T47D (cell line): ENCODE measurements at places on chromosomes 7 and 10.

- DNase-seq, result no peak
Observed at GRCh38 chr7:26065652-26066051, 86.3 kb upstream of the NFE2L3 start.

DNA sequence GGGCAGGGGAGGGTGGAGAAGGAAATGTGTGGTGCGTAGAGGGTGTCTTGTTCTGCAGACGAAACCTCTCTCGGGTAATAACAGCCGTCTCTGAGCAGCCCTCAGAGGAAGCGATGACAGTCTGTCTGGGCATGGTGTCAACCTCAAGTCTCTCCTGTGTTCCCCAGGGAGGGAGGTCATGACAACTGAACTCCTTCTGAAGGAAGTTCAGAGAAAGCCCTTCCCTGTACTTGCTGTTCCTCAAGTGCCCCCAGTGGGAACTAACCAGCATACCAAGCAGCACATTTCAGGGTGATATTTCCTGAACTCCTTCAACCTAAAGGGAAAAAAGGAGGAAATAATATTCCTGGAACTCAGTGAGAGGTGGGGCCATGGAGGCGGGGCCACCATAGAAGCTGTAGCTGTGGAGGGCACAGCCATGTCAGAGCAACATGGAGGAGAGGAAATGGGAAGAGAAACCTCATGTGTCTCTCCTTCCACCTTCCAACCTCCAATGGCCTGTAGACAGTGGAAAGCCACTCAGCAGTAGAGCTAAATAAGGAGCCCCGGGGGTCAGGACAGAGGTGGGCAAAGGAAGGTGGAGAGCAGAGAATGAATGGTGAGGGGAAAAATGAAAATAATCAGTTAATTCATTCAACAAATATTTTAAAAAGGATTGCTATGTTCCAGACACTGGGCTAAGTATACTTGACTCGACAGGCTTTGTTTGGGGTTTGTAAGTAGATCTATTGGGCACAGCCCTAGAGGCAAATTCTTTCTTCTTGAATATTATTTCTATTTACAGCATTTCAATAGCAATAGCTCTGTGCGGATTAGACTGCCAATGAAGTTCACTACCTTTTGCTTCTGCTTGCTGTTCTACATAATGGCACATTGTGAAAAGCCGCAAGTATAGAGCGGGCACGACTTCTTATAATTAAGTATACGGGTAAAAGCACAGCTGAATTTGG, 61.0 kb upstream of the AOAH start:
- no peak for DNase-seq

GRCh38 chr10:132310701-132311337, 3.1 kb upstream of the STK32C start:
- DNase-seq, result no peak

- DNase-seq, result no peak
Observed at GRCh38 chr7:131355917-131356777, 28.5 kb downstream of the MKLN1 start.

DNA sequence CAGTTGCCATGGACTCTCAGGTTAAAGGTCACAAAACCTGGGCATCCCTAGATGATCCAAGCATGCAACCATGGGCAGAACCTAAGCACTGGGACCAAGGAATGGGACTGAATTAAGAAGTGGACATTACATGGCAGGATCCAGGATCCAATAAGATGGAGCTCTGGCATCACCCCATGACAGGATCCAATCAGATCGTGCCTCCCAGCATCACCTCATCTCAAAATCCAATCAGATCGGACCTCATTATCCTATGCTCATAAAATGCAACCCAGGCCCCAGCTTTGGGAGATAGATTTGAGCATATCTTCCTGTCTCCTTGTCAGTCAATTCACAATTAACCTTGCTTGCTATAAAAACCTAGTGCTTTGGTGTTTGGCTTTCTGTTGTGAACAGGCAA, 616.1 kb downstream of the PARD3 start:
- no peak for DNase-seq

- no peak for DNase-seq
Observed at GRCh38 chr10:116538456-116538855, 7.3 kb upstream of the PNLIP start.

- DNase-seq, result no peak
Observed at GRCh38 chr7:130346177-130346905, 1.7 kb downstream of the CPA5 start.

- peak; percentile 86 for DNase-seq
Observed at GRCh38 chr10:73848821-73849489, 25.4 kb downstream of the CAMK2G start.

DNA sequence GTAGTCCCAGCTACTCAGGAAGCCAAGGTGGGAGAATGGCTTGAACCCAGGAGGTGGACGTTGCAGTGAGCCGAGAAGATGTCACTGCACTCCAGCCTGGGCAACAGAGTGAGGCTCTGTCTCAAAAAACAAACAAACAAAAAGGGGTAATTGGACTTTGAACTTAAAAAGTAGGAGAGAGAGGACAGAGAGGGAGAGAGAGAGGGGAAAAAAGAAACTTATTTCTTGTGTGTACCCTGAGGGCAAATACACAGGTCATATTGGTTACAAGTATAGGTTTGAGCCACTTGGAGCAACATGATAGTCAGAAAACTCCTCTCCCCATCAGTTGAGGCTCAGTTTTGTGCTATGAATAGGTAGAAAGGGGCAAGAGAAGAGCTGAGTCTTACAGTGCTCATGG, 42.8 kb upstream of the CCDC7 start:
- DNase-seq, result no peak

DNA sequence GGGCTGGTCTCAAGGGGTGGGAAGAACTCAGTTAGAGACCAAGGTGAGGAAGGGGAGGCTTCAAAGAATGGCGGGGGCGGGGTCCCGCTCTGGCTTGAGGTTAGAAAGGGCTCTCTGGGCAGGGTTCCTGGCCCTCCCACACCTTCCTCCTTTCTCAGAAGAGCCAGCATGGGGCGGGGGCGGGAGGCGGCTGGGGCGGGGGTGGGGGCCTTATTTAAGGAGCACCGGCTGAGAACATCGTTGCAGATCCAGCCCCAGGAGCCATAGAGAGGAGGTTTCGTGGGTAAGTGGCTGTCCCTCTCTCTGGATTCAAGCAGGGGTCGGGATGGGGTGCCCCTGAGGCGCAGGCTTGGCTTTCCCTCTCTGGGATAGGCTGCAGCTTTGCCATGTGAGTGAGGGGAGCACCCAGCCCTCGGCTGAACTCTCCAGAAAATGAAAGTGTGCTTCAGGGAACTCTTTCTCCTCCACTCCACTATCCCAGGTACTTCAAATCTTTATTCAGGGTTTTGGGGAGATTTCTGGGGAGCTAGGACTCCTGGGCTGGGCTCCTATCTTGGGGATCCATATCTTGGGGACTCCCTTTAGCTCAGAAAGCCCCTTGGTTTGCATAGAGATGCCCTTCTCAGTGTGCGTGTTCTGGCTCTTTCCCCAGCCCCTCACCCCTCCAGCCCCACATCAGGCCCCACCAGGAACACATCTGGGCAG, 3.3 kb upstream of the CUEDC2 start:
- DNase-seq, result no peak
